Testis (tissue), 5 donors: ENCODE measurements at places on chromosomes 11 and 22. TPM values are rescaled to one million over a fixed set of nuclear protein-coding genes. Genes with fewer than 3 reads are reported as not detected.

GRCh38 chr22:38305471-38306448 lies 11.5 kb downstream of the CSNK1E start:
- no peak for DNase-seq

- DNase-seq, result no peak
Measured at GRCh38 chr11:30489076-30489475, 97.1 kb downstream of the MPPED2 start.

DNA sequence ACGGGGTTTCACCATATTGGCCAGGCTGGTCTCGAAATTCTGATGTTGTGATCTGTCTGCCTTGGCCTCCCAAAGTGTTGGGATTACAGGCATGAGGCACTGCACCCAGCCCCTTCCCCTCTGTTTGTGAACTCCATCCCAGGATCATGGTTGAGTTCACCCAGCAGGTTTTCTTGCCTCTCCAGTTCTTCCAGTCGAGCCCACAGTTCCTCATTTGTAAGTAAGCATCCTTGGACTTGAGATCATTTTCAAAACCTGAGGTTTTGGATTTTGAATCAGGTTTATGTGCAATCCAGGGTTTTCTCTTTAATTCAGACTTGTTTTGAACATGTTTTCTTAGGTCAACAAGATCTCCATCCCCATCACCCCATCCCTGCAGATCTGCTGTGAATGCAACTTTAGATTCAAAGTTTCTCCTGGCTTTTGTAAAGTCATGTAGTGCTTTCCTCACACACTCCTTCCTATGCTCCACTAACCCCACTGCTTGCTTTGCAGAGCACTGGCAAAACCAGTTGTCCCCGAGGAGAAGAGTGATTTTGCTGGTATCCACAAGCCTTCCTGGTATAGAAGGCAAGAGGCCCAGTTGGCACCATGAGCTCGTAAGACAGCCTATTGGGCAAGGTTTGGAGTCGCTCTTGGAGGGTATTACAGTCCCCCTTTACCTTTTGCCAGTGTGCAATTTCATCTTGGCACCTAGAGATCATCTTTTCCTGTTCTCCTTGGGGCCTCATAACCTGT lies 14.7 kb upstream of the VPREB1 start:
- no peak for DNase-seq

- DNase-seq, result no peak
Measured at GRCh38 chr11:20035375-20035700, 124.9 kb downstream of the DBX1 start.

The PANX3 gene
- polyA plus RNA-seq, result 0.18 TPM

The STK33 gene
- polyA plus RNA-seq, result 101 TPM

DNA sequence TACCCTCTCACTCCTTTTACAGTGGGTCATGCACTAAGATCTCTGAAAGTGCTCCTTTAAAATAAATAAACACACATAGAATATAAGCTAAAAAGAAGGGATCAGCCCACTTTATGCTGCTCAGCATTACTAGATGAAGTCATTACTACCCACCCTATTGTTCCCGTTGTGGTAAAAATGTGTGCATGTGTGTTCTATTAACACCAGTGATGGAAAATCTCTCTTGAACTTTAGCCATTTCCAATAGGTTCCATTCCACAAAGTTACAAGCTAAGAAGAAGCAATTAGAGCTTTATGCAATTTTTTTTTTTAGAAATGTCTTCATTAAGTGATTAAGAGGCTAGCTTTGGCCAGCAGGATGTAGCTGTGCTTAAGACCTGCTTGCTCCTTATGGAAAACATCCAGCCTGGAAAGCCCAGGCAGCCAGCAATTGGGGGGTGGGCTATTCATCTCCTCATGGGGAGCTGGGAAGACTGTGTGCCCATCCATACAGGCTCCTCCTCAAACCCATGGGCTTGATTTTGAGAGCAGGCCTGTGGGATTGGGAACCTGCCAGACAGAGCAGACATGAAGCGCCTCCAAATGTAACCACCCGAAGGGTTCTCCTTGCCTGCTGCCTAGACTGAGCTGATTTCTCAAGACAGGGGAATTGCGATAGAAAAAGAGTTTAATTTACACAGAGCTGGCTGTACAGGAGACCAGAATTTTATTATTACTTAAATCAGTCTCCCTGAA lies 92.9 kb upstream of the PARVA start:
- DNase-seq, result peak; percentile 15

GRCh38 chr11:97965849-97966646 lies 1054.7 kb upstream of the CNTN5 start:
- no peak for DNase-seq

GRCh38 chr11:74097686-74098237 lies 73.0 kb downstream of the C2CD3 start:
- DNase-seq, result no peak

The SCUBE1 gene
- polyA plus RNA-seq, result 11.0 TPM

The JHY gene
- 46.3 TPM for polyA plus RNA-seq

GRCh38 chr11:102552447-102553194 lies 22.1 kb upstream of the MMP7 start:
- DNase-seq, result no peak

The SEC14L6 gene
- polyA plus RNA-seq, result 12.3 TPM

DNA sequence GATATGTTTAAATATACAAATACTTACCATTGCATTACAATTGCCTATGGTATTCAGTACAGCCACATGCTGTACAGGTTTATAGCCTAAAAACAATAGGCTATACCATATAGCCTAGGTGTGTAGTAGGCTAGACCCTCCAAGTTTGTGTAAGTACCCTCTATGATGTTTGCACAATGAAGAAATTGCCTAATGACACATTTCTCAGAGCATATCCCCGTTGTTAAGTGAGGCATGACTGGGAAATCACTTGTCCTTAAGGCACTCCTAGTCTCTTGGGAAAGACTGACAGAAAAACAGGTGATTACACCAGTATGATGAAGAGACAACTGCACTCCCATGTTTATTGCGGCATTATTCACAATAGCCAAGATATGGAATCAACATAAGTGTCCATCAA lies 187.2 kb downstream of the SPON1 start:
- DNase-seq, result no peak

The CRYBB2 gene
- 2.4 TPM for polyA plus RNA-seq

DNA sequence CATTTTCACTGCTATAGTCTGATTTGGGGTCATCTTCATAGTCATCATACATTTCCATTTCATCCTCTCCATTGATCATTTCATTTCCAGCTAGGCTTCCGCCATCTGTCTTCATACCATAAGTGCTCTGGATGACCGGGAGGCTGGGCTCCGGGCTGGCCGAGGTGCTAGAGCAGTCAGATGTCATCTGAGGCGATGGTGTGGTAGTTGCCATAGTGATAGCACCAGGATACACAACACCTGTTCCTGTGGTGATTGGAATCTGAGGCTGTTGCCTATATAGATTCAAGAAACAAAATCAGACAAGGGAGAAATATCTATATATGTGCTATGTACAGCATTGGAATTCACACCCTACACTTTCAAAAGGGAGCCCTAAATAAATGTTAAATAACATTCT lies 383.5 kb downstream of the SOX6 start:
- DNase-seq, result no peak

- DNase-seq, result no peak
Measured at GRCh38 chr11:113281052-113281725, 33.2 kb upstream of the TTC12 start.

The CHRDL2 gene
- 12.0 TPM for polyA plus RNA-seq

DNA sequence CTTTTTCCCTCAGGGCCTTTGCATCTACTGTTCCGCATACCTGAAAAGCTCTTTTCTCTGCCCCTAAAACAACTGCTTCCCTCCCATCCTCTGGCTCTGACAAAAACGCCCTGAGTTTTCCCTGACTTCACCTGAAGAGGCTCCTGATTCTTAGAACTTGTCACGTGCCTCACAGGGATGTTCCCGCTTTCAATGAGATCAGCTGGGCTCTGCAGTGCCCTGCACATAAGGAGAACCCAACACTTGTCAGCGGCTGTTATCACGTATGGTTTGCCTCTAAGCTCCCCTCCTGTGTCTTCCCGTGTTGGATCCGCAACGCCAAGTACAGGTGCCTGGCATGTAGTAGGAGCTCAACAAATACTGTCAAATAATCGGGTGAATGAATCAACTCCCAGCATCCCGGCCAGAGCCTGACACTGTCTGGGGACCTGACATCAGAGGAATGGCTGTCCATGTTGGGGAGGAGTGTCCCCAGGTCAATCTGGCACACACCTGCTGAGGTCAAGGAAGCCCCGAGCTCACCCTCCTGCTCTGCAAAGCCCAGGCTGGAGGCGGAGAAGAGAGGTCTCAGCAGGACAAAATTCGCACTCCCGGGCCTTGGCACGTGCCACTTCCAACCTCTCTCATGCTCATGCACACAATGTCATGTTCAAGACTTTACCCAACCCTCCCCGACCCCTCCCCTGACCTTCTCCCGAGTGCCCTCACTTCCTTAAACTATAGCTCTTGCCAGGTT lies 4.2 kb upstream of the GRK2 start:
- DNase-seq, result no peak

The SLC25A18 gene
- 6.8 TPM for polyA plus RNA-seq

The SPON1 gene
- 11.9 TPM for polyA plus RNA-seq

- no peak for DNase-seq
Measured at GRCh38 chr11:62370743-62371440, 33.6 kb downstream of the ASRGL1 start.

GRCh38 chr22:45453764-45454163 lies 40.3 kb downstream of the RIBC2 start:
- DNase-seq, result no peak

DNA sequence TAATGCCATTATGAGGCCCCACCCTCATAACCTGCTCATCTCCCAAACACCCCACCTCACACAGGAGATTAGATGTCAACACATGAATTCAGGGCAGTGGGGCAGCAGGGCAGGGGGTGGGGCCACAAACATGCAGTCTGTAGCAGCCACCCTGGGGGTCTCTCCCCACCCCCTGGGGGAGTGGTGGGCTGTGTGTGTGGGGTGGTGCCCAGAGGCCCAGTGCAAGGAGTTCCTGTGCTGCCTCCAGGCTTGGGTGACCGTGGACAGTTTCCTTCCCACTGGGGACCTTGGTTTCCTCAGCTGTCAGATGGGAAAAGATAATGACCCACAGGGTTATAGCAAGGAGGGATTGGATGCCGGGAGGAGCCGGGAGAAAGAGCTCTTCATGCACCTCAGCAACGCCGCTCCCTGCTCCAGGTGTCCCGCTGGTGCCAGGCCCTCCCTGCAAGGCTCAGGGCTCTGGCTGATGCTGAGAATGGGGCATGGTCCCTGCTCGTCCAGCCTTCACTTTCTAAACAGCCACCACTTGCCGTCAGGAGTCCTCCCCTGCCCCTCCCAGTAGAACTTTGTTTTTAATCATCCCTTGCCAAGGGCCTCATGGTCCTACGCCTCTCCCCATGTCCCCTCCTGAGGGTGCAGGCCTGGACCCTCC lies 2.0 kb upstream of the MRGPRF start:
- no peak for DNase-seq

DNA sequence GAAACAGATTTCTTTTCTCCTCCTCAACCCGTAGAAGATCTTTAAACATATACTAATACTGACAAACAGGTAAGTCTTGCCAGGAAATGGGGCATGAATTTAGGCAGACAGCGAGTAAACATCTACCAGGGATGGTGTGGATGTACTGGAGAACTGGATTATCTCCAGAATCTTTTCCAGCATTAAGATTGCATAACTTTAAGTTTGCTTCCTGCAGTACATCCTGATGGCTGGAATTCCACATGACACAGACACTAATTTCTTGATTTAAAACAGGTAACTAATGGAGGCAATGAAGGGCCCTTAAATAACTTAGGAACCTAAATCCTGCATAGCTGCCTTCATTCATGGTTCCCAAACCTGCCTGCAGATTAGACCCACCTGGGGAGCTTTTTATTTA lies 40.7 kb downstream of the JHY start:
- DNase-seq, result no peak

The RPS19BP1 gene
- polyA plus RNA-seq, result 97.7 TPM

GRCh38 chr22:42277988-42278776 lies 7.7 kb upstream of the TCF20 start:
- no peak for DNase-seq

GRCh38 chr11:32580967-32581366 lies 2.7 kb upstream of the EIF3M start:
- no peak for DNase-seq

GRCh38 chr11:103488579-103488978 lies 379.4 kb downstream of the DYNC2H1 start:
- DNase-seq, result no peak

DNA sequence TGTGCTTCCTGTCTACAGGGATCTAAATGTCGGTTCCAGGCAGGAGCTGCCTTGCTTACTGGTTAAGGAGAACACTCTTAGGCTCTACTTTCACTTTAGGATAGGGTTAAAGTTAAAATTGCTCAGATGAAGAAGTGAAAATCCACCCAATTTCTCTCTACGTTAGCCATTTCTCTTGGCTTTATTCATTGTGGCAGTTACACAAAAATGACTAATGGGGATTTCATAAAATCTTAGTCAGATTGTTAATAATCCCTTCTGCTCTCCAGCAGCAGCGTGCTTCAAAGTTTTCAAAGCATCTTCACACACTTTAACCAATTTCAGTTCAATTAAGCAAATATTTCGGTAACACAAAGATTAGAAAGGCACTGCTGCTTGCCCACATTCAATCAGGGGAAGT lies 58.4 kb upstream of the RCN1 start:
- DNase-seq, result no peak

DNA sequence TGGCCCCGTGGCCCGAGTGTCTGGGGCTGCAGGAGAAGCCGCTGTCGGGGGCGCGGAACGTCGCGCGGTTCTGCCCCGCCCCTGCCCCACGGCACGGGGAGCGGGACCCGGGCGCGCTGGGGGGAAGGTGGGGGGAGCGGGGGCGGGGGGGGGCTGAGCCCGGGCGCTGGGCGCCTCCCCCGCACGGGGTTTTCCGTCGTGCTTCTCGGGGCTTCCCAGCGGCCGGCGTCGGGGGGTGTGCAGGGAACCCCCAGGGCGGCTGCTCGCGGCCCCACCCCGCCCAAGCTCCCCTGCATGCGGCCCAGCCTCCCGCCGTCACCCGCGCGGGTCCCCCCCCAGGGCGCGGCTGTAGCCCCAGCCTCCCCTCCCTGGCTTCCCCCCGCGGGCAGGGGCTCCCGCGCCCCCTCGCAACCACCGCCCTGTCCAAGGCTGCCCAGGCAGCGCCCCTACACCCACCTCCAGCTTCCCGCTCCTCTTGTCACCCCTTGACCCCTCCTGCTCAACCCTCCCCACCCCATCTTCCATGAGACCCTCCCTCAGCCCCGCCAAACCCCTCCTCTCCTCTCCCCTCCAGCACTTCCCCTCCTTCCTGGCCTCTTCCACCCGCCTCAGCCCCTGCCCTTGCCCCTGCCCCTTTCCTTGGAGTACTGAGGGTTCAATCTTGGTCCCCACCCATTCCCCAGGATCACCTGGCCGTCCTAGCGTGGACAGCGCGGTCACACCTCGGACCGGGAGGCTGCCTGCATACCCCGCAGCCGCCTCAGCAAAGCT lies 1.7 kb downstream of the IL17REL start:
- no peak for DNase-seq

DNA sequence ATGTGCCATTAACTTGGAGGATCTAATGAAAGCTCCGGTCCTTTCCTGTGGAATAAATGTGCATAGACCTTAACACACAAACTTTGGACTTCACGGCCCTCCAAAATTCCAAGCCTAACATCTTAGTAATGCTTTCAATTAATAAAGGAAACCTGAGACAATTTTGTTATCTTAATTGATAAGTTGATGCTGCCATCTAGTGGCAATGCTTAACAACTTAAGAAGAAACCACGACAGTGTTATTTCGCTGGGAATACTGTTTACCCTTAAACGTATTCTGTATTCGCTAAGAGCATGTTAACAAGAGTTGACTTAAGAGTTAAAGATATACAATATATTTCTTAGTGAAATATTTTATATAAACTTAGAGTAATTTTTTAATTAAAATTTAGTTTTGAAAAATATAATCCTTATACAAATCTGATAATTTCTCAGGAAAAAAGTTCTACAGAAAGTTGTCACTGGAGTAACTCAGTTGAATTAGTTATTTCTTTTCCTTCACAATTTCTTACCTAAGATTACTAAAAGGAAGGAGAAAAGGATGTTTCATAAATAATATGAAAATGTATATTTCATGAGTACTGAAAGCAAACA lies 35.0 kb upstream of the OR9G4 start:
- DNase-seq, result no peak

The STARD10 gene
- polyA plus RNA-seq, result 379 TPM
